ENCODE measurements at places on chromosomes 6 and 20.

DNA sequence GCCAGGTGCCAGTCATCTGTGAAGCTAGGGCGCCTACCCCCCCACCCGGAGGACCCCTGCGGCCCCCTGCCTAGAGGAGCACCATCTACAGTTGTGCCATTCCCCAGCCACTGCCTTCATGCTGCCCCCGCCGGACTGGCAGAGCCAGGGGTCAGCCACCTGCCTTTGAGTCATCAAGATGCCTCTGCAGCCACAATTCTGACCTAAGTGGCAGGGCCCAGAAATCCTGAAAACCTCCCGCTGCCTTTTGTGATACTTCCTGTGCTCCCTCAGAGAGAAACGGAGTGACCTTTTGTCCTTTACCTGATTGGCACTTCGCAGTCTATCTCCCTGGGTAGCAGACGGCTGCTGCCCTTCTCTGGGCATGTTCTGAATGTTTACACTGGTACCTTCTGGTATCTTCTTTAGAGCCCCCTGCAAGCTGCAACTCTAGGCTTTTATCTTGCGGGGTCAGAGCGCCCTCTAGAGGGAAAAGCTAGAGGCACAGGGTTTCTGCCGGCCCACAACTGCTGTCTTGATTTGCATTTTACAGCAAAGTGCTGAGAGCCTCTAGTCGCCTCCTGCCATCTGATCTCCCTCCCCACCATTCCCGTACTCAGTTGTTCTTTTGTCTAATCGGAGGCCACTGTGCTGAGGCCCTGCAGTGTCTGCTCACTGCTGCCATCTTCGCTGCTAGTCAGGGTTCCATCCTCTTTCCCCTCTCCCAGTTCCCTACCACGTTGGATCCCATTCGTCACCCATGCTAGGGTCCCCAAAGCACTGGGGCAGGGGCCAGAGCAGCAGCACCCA lies 26.9 kb downstream of the SPATA2 start:
- DNase-seq: peak; percentile 94

GRCh38 chr6:156068881-156069280 lies 613.2 kb upstream of the NOX3 start:
- no peak for DNase-seq

DNA sequence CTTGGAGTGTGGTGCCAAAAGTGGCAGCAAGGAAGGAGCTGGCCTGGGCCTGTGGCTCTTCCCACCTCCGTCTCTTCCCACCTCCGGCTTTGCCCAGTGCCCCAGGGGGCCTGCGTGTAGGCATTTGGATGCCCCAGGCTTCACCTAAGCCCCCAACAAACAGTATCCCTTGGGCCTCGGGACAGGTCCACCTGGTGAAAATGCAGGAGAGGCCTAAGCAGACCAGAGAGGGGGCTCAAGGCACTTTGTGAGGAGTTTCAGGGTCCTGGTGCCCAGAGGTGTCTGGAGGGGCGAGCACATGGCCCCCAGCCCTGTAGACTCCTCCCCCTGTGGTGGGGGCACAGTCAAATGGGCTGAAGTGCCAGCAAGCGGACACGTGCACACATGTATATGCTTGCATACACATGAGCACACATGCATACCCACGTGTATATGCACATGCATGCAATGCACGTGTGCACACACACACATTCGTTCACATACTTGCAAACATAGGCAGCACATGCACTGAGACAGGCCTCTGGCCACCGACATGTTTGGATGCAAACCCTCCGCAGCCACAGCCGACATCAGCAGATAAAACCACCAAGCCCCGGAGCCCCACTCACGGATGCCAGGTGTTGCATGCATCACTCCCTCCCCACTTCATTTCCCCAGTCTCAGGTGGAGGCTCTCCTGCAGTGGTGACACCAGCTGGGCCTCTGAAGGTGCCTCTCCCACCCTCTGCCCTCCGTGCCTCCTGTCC lies 124.5 kb downstream of the TAF4 start:
- DNase-seq: no peak

GRCh38 chr6:146850238-146850896 lies 251.6 kb downstream of the ADGB start:
- DNase-seq: peak; percentile 80

GRCh38 chr20:8764344-8764962 lies 304.4 kb upstream of the PLCB4 start:
- no peak for DNase-seq

- no peak for DNase-seq
Measured at GRCh38 chr6:20936949-20937348, 402.7 kb downstream of the CDKAL1 start.

DNA sequence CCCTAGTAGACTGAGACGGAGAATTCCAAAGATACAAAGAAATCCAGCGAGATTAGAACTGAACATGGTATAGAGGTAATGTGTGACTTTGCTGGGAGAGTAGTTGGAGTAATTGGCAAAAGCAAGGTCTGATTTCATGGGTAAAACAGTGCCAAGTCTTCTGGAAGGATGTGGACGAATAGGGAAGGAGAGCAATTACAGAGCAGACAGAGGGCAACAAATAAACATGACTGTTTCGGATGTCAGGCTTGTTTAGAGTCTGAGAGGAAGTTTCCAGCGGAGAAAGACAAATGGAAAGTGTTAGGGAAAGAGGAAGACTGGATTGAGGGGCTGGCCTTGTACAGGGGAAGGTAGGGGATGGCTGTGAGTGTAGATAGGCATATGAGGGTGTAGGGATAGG lies 282.2 kb upstream of the PRND start:
- DNase-seq: peak; percentile 73

- DNase-seq: no peak
Measured at GRCh38 chr20:8292793-8293192, 160.7 kb downstream of the PLCB1 start.

GRCh38 chr6:121951918-121952379 lies 447.5 kb upstream of the HSF2 start:
- DNase-seq: peak; percentile 94

DNA sequence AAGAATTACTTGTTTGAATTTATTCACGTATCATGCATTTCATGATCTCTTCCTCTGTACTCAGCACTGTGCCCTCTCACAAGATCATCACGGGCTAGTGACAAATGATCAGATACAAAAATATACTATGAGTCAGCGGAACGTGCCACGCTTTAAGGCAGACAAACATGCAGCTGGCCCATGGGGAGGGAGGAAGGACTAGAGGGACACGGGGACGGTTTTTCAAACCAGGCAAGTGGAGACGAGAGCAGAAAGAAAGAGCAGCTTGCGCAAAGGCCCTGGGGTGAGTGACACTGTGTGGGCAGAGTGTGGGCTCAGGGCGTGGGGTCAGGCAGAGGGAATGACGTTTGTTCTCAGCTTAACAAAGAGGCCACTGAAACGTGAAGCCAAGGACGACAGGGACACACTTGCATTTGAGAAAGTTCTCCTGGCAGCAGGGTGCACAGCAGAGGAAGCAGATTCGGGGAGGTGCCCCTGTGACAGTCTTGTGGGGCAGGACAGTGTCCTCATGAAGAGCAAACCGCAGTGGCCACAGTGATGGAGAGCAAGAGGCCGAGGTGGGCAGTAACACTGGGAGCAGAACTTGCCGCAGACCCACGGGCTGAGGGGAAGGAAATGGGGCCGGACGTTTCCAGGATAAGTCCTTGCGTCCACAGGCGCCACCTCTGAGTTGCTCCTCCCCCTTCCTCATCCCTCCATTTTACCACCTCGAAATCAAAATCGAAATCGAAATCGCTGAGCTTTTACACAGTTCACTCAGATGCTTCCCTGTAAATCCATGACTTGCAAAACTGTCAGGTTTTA lies 6.9 kb upstream of the RPS6KA2 start:
- peak; percentile 85 for DNase-seq

DNA sequence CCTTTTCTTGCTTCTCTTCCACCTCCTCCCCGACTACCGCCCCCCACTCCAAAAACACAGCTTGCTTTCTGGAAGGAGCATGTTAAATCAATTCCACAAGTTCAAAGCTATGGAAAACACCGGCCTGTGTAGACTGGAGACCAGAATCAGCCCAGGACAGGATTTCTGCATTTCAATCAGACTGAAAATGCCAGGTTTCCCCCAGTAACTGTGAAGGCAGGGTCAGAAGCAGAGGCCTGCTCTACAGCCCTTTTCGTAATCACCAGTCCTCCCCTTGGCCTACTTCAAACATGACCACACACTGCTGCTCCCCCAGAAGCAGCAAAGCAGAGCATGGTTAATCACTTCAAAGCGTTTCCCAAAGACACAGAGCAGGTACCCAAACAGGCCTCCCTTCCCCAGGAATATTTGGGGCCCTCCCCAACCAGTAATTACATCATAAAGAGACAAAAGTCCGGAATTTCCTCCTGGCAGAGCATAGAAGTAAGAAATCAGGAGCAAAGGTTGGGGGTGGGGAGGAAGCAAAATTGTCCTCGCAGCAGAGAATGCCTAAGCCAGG lies 38.4 kb downstream of the ZMYND8 start:
- peak; percentile 70 for DNase-seq

DNA sequence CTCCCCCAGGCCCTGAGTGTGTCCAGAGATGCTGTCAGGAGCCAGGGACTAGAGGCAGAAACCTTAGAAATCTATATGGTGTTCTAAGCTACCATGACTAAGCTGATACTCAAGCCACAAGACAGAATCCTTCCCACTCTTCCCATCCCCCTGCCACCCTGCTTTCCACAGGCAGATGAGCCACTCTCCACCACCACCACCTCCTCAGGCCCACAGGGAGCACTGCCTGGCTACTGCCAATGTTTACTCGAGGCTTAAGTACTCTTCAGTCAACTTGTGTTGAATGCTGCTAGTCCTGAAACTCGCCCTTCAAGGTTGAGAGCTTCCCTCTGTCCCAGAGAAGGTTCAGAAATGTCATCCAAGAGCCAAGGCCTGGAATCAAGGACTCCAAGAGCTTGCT lies 56.2 kb downstream of the CENPW start:
- DNase-seq: no peak

- no peak for DNase-seq
Measured at GRCh38 chr6:169087443-169088041, 166.1 kb downstream of the THBS2 start.

DNA sequence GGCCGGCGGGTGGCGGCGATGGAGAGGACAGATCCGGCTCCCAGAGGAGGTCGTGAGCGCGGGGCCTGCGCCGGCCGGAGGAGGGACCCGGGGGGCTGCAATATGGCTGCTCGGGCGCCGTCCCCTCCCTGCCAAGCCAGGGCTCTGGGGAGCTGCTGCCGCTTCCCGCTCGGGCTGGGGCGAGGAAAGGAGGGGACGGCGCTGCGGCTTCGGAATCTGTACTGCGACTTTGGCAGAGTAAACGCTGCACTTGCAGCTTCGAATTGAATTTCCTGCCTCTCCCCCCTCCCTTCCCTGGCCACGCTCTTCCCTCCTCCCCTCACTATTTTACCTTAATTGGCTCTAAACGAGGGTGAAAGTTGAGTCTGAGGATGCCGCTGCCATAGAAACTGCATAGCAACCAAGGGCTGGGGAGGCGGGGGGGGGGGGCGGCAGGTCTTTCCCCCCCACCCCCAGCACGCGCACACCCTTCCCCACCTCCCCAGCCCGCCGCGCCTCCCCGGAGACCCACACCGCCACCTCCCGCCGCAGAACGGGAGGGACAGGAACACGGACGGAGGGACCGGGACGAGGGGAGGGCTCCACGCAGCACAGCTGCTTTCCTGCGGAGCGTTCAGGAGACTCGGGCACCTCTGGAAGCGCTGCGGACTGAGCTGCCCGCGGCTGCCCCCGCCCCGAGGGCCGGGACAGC lies 93.9 kb downstream of the RNASET2 start:
- DNase-seq: no peak

DNA sequence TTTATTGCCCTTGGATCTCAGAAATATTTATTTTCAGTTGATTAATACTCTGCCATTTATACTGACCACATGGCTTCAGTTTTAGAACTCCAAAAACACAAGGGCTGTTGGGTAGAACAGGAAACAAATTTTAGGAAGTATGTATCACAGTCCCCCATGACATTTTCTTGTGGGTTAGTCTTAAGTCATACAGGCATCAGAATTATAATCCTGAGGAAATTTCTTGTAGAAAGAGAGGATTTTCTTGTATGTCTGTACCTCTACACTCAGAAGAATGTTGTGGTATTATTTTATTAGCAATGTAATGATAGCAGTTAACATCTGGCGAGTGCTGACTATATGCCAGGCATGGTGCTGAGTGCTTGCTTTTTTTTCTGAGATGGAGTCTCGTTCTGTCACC lies 302.9 kb downstream of the CLIC5 start:
- DNase-seq: peak; percentile 26

- no peak for DNase-seq
Measured at GRCh38 chr6:22083119-22083518, 213.7 kb downstream of the PRL start.

DNA sequence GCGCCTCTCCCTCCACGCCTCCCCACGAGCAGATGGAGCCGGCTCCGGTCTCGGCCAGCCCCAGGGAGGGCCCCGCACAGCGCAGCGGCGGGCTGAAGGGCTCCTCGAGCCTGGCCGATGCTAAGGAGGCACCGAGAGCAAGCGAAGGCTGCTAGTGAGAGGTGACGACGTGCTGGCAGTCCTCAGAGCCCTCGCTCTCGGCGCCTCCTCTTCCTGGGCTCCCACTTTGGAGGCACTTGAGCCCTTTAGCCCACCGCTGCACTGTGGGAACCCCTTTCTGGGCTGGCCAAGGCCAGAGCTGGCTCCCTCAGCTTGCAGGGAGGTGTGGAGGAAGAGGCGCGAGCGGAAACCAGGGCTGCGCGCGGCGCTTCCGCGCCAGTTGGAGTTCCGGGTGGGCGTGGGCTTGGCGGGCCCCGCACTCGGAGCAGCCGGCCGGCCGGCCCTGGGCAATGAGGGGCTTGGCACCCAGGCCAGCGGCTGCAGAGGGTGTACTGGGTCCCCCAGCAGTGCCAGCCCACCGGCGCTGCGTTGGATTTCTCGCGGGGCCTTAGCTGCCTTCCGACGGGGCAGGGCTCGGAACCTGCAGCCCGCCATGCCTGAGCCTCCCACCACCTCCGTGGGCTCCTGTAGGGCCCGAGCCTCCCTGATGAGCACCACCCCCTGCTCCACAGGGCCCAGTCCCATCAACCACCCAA lies 2.5 kb upstream of the TMEM14C start:
- no peak for DNase-seq

DNA sequence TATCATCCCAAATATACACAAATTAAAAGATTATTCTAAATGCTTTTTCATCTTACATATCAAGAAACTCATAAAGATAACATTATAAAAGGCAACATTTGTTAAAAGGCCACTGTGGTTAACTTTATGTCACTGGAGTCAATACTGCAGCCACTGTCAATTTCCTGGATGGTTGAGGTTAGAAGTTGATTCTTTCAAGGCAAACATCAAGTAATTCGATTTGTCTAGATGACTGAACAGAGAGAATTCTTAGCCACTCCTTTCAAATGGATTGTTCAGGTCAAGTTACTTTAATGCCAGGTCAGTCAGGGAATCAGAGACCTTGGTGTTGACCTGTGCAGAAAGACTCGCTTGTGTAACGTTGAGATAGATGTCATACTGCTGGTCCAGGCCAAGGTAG lies 44.4 kb upstream of the SIM1 start:
- DNase-seq: no peak

Measured in RPMI7951 (cell line).